ENCODE measurements at places on chromosomes 3 and 15.
A peak's percentile ranks its signal among the peaks of the same experiment; 100 is the strongest.

DNA sequence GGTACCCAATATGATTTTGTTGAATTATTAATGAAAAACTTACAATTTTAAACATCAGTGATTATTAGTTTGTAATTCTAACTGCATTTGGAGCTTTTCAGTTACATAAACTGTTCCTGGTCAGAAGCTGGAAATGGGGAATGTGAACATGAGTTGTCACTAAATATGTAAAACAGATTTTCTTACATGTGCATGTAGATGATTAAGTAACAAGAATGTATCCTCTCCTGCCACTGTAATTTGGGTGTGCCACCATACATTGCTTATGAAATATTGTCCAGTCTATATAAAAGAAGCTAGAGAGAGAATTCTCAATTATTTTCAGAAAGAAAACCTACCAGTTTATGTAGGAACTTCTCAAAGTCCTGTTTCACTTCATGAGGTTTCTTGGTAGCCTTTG, 91.6 kb upstream of the FGF7 start:
- no peak for DNase-seq

GRCh38 chr3:65177960-65178376, 490.2 kb upstream of the ADAMTS9 start:
- DNase-seq = no peak

DNA sequence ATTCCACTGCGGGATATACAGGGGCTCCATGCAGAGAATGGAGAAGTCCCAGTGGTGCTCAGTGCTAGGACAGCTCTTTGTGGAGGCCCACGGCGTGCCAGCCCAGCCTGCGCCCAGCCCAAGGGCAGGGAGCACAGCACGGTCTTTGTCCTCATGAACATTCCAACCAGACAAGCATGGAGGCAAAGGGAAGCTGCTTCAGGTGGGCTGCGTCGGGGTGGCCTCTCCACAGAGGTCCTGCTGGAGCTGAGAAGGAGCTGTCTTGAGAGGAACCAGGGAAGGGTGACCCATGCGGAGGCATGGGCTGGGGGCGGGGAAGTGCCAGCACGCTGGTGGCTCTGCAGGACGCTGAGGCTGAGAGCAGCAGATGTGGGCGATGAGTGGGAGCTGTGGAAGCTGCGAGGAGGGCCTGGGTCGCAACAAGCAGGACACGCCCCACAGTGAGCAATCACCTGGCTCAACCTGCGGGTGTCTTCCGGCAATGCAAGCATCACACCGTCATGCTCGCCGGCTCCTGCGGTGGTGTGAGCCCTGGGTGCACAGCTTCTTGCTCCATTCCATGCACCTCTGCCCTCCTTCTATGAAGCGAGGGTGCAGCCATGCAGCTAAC, 14.0 kb upstream of the KLF15 start:
- no peak for DNase-seq

- DNase-seq = peak; percentile 50
Observed at GRCh38 chr15:38651328-38652038, 86.9 kb upstream of the RASGRP1 start.

- no peak for DNase-seq
Observed at GRCh38 chr3:187742351-187743171, 2.7 kb downstream of the BCL6 start.

DNA sequence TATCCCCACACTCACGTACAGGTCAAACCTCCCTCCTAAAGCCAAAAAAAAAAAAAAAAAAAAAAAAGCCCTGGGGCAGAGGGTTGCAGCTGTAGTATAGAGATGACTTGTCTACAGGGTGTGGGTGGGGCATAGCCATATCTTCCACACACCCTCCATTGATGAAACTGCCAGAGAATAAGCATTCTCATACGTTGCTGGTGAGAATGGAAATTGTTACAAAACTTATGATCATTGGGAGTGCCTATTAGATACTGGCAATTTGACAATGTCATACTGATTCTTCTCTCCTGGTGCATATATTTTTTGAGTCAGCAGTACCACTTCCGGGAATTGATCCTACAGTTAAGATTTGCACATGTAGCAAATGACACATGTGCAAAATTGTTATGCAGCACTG, 11.0 kb upstream of the CTNNB1 start:
- DNase-seq = no peak

DNA sequence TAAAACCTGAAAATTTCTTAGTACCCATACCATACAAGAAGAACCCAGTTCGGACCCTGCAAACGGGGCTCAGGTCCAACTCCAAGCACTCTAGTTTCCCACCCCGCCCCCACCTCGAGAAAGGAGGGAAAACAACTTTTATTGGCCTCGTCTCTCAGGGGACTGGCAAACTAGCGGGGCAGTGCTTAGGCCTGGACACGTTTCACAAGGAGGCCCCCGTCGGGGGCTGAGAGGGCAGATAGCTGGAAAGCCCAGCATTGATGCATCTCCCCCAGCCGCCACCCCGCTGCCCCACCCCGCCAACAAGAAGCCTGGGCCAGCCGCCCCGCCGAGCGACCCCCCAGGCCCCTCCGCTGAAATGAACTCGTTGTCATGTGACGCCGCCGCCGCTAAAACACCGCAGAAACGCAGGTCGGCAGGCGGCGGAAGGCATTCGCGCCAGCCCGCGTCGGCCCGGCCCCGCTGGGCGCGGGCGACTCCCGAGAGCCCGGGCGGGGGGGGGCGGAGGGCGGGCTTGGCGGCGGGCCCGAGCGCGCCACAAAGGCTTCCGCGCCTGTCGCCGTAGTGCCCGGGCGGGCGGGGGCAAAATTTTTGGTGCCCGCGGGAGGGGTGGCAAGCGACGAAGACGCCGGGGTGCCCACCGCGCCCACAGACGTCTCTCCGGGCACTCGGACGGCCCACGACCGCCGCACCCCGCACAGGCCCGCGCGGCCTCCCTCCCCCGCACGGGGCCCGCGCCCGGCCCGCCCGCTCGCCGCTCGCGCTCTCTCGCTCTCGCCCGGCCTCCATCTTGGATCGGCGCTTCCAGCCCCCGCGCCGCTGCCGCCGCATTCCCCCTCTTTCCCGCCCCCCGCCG, 634 bp downstream of the STAG1 start:
- peak; percentile 16 for DNase-seq

DNA sequence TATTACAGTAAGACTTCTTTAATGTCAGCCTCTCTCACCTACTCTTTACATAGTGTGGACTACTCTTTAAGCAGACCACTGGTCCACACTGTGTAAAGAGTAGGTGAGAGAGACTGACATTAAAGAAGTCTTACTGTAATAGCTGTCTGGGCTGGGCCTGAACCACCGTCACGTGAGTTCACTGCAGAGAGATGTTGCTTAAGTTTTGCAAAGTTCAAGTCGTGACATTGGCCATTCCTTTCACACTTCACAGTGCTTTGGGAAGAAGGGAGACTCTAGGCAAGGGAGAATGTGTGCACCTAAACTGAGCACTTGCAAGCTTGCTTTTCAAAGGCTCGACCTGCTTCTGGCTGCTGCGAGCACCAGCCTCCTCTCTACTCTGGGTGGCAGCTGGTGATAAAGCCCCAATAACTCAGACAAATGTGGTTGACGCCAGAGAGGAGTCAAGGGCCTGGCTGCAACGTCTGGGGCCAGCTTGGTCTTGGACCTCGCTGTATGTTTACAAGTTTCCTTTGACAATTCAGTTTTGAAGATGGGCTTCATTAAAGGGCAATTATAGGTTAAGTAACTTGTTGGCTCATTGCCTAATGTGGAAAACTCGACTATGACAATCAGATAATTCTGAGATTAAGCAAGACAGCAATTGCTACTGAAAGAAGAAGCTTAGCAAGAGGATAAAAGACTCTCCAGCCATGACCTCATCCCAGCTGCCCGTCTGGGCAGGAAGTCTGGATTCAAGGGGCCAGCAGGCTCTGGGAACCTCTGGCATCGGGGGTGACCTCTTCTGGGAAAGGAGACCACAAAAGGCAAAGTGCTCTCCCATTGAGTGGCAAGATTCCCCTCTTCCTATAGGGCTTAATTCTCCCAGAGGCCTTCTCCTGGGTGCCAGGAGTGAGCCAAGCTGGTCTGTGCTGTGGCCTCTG, 242.1 kb upstream of the TLE3 start:
- DNase-seq = no peak

GRCh38 chr3:113535898-113536297, 3.5 kb downstream of the SIDT1 start:
- DNase-seq = no peak

DNA sequence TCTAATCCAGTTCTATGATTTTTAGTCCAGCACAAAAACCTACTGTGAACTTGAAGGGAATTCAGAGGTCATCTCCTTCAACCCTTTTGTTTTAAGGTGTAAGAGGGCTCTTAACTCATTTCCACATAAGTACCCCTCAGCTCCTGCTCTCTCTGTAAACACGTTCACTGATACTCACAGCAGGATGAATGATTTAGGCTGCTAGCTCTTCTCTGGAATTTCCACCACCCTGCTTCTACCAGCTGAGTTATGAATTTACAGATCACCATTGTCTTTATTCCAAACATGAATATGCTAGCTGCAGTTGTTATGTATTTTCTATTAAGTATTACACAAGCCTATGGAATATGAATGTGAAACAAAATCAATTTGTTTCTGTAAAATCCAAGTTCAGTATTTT, 101.3 kb upstream of the NANOGP8 start:
- DNase-seq = no peak
